ENCODE measurements at places on chromosomes 3 and 15. TPM values are rescaled to one million over a fixed set of nuclear protein-coding genes. Genes with fewer than 3 reads are reported as not detected.

- DNase-seq = peak; percentile 57
Measured at GRCh38 chr15:41794081-41794480, 19.8 kb downstream of the MAPKBP1 start.

GRCh38 chr3:127764841-127765362 is 57.4 kb downstream of the MGLL start:
- DNase-seq = no peak

- no peak for DNase-seq
Measured at GRCh38 chr3:15903759-15904720, 106.3 kb upstream of the ANKRD28 start.

DNA sequence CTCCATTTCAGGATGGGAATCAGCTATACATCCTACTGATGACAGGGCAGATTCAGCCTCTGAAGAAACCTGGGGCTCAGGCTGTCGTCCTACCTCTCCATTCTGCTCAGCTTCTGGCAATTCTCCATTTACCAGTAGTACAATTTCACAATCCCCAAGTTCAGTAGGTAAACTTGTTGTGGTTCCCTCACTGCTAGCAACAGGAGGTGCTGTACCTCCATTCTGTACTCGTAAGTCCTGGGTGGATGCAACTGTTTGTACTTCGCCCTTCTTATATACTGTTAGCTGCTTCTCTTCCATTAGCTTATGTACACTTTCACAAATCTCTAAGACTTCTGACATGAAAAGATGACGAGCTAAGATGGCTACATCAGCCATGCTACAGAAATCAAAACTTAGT is 11.6 kb downstream of the ZBTB11 start:
- no peak for DNase-seq

DNA sequence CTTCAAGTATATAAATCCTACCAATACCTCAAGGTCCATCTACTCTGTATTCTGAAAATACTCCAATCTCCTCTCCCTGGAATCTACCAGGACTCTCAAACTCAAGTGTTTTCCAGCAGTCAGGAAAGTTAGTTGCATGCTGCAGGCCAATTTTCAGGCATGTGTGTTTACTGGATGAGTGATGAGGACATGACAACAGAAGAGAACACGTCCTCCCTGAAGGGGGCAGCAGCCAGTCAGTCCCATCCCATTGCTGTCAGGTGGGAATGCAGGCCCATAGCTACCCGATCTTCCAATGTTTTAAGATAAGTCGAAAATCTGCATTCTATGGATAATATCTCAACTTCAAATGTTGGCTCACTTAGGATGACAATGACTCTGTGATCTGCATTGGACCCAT is 496.2 kb downstream of the FHIT start:
- no peak for DNase-seq

EXD1 gene
- total RNA-seq = under 0.01 TPM

- DNase-seq = no peak
Measured at GRCh38 chr15:64586259-64586870, 126.0 kb downstream of the ZNF609 start.

ZBTB38 gene
- total RNA-seq = 326 TPM

DNA sequence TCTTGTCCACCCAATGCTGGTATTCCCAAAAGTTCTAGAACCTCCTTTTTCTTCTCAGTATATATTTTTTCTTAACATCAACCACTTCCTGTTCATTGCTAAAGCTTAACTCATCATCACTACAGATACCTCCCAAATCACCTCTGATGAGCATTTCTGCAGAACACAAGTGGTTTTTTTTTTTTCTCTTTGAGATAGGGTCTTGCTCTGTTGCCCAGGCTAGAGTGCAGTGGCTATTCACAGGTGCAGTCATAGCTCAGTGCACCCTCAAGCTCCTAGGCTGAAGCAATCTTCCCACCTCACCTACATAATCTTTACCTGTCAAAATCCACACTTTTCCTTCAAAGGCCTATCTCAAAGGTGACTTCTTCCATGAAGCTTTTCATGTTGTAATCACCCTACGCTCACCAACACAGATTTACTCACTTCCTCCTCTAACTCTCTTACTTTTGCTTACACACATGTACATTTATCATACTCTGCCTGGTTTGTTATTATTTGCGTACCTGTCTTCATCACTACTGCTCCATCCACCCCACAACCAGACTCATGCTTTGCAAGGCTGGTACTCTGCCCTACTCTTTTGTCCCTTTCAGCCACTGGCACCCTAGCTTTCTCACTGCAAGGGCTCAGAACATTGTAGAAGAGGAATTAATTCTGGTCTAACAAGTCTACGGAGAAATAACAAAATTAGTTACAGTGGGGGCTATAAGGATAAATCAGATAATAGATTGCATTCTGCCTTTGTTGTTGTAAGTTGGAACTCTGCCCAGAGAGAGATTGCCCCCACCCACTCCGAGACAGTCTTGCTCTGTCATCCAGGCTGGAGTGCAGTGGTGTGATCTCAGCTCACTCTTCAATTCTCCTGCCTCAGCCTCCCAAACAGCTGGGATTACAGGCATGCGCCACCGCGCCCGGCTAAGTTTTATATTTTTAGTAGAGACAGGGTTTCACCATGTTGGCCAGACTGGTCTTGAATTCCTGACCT is 27.5 kb downstream of the HERC1 start:
- DNase-seq = no peak

DNA sequence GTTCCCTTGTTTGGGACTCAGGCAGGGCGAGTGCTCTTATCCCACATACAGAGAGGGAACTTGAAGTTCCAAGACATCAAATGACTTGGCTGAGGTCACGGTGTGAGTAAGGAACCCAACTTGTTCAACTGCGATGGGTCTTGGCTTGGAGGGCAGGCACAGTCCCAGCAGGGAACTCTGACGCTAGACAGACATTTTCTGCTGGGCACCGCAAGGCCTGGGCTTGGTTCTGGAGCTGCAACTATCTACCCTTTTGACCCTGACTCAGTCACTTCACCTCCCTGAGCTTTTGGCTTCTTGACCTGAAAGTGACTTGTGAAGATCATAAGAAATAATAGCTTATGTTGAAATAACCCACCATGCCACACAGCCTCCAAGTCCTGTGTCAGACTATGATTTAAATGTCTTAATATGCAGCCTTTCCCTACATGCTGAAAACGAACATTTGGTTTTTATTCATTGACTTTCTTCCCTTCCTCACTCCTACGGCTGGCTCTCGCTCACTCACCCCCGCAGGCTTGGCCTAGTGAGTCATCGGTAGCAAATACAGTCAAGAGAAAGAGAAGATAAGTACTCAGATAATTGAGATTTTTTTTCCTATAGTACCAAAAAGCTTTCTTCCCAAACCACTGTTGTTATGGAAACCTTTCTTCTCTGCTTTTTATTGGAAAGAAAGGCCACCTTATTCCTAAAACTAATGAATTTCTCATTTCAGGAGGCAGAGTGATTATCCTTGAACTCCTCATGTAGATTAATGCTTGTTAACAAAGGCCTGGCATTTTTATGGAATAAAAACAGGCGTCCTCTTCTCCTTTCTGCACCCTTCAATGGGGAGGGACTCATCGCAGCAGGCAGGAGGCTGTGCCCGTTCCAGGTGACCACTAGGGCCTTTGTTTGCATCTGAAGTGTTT is 178.4 kb downstream of the ATP10A start:
- peak; percentile 14 for DNase-seq

DNA sequence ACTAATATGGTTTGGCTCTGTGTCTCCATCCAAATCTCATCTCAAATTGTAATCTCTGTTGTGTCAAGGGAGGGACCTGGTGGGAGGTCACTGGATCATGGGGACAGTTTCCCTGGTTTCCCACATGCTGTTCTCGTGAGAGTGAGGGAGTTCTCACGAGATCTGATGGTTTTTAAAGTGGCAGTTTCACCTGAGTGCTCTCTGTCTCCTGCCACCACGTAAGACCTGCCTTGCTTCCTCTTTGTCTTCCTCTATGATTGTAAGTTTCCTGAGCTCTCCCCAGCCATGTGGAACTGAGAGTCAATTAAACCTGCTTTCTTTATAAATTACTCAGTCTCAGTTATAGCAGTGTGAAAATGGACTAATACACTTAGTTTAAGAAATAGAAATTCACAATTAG is 228.9 kb downstream of the CD47 start:
- DNase-seq = no peak

DNA sequence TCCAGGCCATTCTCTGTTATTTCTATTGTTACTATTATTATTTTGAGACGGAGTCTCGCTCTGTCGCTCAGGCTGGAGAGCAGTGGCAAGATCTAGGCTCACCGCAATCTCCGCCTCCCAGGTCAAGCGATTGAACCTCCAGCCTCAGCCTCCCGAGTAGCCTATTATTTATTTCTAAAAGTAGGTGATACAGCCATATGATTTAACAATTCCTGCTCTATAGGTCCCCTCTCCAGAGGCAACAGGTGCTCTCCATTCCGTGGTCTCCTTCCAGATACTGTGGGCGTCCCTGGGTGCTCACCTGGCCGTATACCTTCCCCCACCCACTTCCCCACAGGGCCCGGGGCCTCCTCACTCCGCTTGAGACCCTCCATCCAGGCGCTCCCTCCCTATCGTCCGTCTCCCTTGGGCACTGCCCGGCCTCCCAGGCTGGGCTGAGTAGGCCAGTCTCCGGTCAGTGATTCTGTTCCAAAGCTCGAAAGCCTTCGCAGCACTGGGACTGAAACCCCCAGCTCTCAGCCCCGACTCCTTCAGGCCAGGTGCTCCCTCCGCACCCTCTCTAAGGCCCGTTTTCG is 708 bp upstream of the PTPN23 start:
- DNase-seq = no peak

GRCh38 chr3:67290438-67290837 is 292.3 kb downstream of the KBTBD8 start:
- DNase-seq = no peak

LDHAL6B gene
- not detected for total RNA-seq

GRCh38 chr15:46278062-46278461 is 643.2 kb downstream of the SQOR start:
- no peak for DNase-seq

TGM5 gene
- not detected for total RNA-seq

- peak; percentile 24 for DNase-seq
Measured at GRCh38 chr3:71693641-71694040, 31.6 kb downstream of the EIF4E3 start.

Measured in fibroblast of villous mesenchyme (primary cell).